ENCODE measurements at places on chromosomes 6 and 20.

DNA sequence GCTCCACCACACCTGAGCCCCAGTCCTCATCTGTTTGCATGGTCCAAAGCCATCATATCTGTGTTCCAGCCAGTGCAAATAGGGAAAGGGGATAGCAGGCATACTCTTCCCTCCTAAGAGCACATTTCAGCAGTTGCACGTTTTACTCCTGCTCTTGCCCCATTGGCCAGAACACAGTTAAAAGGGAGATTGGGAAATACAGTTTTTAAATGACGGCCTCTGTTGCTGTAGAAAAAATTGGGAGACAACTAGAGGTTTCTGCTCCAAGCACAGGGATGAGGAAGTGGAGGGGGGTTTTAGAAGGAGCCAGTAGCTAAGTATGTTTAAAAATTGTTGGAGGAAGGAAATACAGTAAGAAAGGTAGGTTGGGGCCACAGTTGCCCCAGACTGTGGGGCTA lies 14.6 kb upstream of the STK35 start:
- no peak for DNase-seq

- no peak for DNase-seq
These were observed 16.0 kb downstream of the ACSS1 start for GRCh38 chr20:25041813-25042530.

- no peak for DNase-seq
These were observed 216.2 kb downstream of the TRDN start for GRCh38 chr6:123420512-123420911.

GRCh38 chr20:37693635-37694626 lies at the start of gene CTNNBL1:
Gene CTNNBL1, plus strand, starts transcription at chr20:37694030. Its CDS starts 93 bp downstream, at chr20:37694123.
- peak; percentile 98 for DNase-seq

- DNase-seq = no peak
These were observed 22.7 kb upstream of the BMP6 start for GRCh38 chr6:7703148-7703680.

GRCh38 chr6:158819977-158820622 lies 932 bp upstream of the EZR start:
- no peak for DNase-seq

DNA sequence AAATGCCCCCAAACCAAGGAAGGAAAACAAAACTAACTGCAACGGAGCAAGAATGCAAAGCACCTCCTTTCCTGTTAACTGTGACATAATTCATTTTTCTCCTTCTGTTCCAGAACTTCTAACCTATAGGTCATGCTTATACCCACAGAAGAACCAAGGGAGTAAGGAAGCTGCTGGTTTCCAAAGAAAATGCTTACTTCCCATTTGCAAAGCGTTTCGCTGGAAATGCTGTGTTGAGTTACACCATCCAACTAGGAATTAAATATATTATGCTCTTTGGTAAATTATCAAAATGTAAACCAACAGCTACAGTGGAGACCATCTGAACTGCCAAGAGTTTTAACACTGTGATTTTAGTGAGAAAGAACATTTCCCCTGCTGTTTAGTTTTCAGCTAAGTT lies 42.9 kb downstream of the ATXN1 start:
- no peak for DNase-seq

- peak; percentile 2 for DNase-seq
These were observed 699.9 kb downstream of the FRK start for GRCh38 chr6:115360602-115361325.

DNA sequence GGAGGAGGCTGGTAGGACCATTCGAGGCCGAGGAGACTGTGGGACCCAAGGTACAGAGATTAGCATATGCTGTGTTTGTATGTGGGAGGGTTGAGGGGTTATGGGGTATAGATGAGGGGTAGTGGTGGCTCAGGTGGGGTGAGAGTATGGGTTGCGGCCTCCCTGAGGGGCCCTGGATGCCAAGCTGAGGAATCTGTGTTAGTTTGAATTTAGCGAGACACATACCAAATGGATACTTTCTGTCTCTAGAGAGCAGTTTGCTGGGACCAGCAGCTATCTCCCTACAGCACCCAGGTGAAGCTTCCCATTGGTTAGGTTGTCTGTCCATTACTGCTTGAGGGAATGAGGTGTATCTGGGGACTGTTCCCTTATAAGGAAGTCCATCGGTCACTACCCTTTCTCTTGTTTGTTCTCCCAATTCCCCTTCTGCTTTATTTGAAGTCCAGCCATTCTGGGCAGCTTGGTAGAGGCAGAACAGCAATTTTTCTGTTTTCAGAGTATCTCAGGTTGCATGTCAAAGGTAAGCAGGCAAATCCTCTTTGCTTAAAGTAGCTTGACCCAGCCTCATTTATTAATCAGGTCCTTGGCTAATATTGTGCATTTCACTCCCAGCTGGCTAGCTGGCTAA lies 15.2 kb downstream of the CHMP4B start:
- DNase-seq = no peak

DNA sequence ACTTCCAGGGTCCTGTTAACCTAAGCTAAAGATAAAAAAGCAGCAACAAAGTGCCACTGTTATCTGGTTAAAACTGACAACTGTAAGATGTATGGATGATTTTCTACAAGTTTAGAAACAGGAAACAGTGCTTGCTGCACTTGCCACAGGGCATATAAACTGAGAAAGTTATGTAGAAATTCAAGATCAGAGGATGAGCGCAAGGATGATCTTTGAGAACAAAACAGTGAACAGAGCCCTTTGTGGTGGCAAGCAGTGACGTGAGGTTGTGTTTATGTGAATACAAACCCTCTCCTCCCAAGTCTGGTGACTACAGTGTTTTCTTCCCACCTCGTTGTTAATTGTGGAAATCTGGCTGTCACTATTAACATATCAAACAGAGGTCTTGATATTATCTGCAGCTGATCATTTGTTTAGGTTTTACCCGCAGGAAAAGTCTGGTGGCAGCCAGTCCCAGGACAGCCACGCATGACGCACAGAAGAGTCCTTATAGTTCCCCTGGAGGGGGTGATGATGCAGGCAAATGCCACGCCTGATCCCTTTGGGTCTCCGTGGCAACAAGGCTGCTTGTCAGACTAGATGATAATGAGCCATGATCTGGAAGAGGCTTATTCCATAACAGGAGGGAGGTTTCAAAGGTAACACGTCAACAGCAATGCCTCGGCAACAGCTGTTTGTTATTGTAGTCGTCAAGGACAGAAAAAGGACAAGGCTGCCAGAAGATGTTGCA lies 43.1 kb upstream of the TNFAIP3 start:
- DNase-seq = no peak

- no peak for DNase-seq
These were observed 59.8 kb upstream of the GCLC start for GRCh38 chr6:53604623-53605190.

- DNase-seq = no peak
These were observed 110.9 kb upstream of the PDE7B start for GRCh38 chr6:135740580-135740979.

- no peak for DNase-seq
These were observed 115.4 kb downstream of the SLX4IP start for GRCh38 chr20:10550204-10551118.

GRCh38 chr6:42079941-42080464 lies 29.7 kb downstream of the TAF8 start:
- no peak for DNase-seq

DNA sequence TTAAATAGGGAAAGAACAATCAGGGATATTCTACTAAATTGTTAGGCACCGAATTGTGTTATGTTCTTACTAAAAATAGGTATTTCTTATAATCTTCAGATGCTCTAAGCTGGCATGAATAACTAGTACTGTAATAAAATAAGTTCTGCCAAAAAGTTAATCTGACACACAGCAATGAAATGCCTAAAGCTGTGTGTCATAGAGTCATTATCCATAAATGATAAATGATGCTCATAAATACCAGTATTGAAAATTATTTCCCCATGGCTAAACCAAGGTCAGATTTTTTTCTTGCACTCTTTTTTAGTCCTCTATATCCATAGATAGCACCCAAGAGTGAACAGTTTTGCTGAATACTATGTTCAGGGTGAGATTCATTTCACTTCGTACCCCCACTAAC lies 11.7 kb upstream of the PRIM2 start:
- no peak for DNase-seq

DNA sequence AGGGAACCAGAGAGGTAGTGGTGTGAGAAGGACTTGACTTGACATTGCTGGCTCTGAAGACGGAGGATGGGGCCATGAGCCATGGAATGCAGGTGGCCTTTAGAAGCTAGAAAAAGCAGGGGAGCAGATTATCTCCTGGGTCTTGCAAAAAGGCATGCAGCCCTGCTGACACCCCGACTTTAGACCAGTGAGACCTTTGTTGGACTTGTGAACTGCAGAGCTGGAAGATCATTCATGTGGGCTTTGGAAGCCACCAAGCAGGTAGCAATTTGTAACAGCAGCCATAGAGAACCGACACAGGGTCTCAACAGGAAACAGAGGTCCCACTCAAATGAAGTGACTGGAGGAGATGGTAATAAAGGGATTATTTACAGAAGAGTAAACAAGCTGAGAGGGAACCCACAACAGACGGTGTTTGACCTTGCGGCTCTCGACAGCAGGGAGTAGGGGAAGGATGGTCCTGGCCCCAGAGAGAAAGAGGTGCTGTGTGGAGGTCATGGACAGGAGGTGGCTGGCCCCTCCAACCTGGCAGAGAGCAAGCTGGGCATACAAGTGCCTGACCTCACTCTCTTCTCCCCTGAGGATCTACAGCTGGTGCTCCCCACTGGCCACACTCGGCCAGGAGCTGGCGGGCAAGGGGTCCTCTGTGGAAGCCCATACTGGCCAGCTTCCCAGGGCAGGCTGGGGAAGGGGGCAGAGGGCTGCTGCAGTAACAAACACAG lies 43.9 kb downstream of the SLC22A23 start:
- DNase-seq = no peak

DNA sequence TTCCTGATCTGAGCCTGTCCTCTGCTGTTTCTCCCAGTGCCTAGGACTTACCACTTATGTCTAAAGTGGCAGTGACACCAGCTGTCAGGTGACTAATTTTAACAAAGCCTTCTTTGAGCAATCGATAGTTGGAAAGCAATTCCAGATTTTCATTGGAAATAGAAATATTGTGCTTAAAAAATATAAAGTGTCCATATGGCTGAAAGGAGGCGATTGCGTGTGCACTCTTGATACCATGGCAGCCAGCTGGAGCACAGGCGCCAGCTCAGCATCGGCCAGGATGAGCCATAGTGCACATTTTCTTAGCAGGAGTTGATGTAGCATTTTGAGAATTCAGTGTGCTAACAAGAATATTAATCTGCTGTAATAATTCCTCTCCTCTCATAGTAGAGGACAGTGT lies 70.0 kb downstream of the LRRC1 start:
- DNase-seq = no peak

DNA sequence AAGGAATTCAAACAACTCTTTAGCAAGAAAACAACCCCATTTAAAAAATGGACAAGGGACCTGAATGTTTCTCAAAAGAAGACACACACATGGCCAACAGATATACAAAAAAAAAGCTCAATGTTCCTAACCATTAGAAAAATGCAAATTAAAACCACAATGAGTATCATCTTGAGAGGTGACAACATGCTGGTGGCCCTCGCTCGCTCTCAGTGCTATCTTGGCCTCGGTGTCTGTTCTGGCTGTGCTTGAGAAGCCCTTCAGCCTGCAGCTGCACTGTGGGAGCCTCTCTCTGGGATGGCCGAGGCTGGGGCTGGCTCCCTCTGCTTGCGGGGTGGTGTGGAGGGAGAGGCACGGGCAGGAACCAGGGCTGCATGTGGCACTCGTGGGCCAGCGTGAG lies 13.4 kb downstream of the SPINT4 start:
- no peak for DNase-seq

- no peak for DNase-seq
These were observed 35.4 kb downstream of the MDFI start for GRCh38 chr6:41673704-41674000.

DNA sequence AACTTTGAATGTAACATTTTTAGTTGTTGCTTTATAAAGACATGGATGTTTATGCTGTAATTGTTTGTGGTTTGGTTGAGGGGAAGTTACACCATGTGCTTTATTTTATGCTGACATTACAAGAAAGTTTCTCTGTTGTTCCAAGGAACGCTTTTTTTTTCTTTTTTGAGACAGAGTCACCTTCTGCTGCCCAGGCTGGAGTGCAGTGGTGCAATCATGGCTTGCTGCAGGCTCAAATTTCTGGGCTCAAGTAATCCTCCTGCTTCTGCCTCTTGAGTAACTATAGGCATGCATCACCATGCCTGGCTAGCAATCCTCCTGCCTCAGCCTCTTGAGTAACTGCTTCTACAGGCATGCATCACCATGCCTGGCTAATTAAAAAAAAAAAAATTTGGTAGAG lies 21.0 kb upstream of the IFNGR1 start:
- DNase-seq = no peak

DNA sequence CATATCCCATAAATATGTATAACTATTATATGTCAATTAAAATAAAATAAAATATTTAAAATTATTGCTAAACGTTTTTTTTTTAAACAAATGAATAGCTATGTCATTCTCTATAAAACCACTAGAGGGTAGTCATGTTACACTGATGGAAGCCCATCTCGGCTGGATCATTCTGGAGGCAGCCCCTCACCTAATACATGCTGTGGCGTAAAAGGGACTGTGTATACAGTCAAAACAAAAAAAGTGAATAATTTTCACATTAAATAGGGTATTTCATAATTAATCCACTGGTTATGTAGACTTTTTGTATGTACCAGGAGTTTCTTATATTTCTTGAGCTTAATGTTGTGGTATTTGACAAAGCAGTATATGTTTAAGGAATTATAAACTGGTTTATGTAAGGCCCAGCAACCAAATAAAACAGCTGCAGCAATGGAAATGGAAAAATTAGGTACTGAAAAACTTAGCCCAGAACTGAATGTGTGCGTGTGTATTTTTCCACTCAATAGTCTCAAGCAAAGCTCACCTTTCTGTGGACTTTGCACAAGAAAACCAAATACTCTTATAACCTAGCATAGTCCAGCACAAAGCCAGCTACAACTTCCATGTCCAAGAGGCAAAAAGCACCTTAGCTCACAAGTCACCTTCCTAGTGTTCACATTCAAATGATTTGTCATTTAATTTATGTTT lies 81.7 kb downstream of the COL9A1 start:
- DNase-seq = peak; percentile 3

DNA sequence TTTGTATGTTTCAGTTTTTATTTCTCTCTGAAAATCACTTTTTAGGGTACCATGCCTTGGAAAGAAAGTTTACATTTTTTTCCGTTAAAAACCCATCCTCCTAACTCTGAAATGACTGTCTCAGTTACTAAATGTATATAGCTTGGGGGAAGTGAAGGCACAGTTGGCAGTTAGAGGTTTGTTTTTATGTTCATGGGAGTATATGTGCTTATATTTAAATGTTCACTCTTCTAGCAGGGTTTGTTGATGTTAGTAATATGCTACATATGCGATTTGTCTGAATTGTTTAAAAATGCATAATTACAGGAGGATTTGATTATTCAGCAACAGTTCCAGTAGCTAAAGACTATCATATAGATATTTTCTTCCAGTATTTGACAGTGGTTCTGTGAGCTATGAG lies 31.1 kb downstream of the CDKAL1 start:
- no peak for DNase-seq

Measured in NCI-H1092 (cell line).